ENCODE measurements at places on chromosomes 7 and 10.

DNA sequence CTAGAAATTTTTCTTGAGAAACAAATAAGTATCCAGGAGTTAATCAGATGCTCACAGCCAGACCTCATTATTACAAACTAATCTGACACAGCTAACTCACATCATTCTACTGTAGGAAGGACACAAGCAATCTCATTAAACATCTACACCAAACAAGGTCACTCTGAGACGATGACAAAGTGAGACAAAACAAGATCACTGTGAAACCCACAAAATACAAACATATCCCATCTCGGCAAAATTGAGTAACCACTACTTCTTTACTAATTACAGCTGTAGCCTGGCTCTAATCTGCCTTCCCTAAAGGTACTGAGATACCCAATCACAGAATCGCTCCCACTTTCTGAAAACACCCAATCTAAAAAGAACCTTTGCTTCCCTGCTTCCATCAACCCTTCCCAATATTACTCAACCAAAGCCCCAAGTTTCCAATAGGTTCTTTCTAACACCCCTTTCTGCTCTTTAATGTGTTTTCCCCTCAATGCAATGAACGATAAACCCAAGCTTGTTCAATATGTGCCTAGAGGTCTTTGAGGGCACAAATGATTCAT lies 26.9 kb downstream of the CCDC6 start:
- no peak for DNase-seq

- no peak for DNase-seq
Observed at GRCh38 chr7:104328296-104328969, at the start of gene LHFPL3. TSS of gene LHFPL3 (plus strand) at chr7:104328603.

DNA sequence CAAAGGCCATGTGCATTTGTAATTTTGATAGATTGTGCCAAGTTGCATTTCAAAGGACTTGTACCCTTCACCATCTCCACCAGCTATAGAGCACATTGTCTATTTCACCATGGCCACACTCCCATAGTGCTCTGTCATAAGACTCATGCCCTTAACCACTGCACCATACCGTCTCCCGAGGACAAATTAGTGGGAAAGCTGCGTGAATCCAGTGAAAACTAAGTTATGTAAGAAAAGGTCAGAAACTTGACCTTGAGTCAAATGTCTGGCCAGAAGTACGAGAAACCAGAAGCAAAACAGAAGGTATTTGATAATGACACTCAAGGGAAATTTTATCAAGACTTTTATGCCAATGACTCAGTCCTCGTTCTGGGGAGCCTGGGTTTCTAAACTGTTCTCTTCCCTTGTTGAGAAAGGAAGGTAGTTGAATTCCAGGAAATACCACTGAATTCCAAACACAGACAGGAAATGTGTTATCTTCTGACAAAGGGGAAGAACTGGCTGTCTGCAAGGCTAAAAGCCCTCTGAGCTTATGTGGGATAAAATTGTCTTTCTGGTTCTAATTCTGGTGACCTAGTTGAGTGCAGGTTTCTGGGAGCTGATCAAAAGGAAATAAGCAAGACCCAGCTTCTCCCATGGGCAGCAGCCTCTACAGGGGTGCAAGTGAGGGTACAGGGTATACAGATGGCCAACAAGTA lies 49.7 kb downstream of the CDK1 start:
- DNase-seq = peak; percentile 36

- no peak for DNase-seq
Observed at GRCh38 chr10:71045204-71045809, 156.9 kb upstream of the PCBD1 start.

GRCh38 chr7:28988810-28989209 lies 30.7 kb upstream of the TRIL start:
- no peak for DNase-seq

DNA sequence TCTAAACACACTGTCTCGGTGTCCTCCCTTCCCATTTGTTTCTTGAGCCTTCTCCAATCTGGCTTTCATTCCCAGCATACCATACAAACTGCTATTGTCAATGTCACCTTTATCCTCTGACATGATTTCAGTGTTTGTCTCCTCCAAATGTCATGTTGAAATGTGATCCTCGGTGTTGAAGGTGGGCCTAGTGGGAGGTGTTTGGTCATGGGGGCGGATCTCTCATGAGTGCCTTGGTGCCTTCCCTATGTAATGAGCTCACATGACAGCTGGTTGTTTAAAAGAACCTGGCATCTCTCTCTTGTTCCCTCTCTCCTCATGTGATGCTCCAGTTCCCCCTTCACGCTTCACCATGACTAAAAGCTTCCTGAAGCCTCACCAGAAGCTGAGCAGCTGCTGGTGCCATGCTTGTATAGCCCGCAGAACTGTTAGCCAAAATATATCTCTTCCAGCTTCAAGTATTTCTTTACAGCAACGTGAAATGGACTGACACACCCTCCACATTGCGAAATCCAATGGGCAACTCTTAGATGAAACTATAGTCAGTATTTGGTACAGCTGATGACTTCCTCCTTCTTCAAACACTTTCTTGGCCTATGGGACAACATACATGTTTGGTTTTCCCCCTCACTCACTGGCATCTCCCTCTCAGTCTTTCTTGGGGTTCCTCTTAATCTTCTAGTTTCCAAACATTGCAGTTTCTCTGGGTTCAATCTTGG lies 27.8 kb downstream of the RNLS start:
- DNase-seq = no peak

GRCh38 chr10:58672845-58673244 lies 160.2 kb downstream of the BICC1 start:
- no peak for DNase-seq

DNA sequence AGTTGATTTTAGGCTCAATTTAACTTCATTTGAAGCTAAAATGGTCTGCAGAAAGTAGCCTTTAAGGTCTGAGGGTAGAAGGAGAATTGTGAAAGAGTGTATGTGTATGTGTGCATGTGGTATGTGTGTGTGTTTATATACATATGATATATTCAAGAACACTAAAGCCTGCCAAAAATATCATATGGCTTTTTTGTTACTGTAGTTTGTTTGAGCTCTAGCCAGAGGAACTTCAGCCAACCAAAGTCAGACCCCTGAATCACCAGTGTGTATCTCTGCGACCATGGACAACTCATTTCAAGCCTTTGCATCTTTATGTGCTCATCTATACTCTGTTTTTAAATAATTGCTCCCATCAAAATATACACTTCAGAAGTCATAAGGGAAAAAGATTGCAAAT lies 58.4 kb upstream of the HDAC9 start:
- DNase-seq = no peak

- no peak for DNase-seq
Observed at GRCh38 chr10:128865436-128866195, 601.4 kb upstream of the MGMT start.

DNA sequence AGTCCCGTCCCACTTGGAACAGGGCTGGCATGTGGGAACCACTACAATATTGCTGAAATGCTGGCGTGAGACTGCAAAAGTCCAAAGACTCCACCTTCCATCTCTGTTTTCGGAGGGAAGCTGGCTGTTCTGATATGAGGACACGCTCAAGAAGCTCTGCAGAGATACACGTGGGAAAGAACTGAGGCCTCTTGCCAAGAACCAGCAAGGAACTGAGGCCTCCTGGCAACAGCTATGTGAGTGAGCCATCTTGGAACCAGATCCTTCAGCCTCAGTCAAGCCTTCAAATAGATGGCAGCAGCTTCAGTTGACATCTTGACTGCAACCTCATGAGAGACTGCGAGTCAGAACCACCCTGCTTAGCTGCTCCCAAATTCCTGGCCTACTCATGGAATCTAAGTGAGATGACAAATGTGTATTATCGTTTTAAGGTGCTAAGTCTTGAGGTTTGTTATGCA lies 30.8 kb downstream of the SGMS1 start:
- no peak for DNase-seq

DNA sequence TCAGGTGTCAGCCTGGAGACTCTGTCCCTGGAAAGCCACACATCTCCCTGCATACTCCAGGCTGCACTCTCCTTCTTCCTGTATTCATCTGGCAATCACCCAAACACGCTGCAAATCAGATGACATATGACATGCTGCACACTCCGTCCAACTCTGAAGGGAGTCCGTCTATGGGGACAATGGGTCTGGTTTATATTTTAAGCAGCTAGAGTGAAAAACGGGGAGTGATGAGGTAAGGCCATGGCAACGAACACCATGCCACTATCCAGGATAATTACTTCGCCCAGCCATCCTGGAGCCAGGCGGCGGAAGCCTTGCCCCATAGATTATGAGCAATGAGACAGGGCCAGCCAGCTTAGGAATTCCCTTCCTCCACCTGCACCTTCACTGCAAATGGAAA lies 140.1 kb downstream of the PLXNA4 start:
- DNase-seq = no peak

GRCh38 chr10:3735175-3735574 lies 49.8 kb downstream of the KLF6 start:
- DNase-seq = no peak

- DNase-seq = no peak
Observed at GRCh38 chr10:45386657-45387056, 12.6 kb downstream of the ALOX5 start.

DNA sequence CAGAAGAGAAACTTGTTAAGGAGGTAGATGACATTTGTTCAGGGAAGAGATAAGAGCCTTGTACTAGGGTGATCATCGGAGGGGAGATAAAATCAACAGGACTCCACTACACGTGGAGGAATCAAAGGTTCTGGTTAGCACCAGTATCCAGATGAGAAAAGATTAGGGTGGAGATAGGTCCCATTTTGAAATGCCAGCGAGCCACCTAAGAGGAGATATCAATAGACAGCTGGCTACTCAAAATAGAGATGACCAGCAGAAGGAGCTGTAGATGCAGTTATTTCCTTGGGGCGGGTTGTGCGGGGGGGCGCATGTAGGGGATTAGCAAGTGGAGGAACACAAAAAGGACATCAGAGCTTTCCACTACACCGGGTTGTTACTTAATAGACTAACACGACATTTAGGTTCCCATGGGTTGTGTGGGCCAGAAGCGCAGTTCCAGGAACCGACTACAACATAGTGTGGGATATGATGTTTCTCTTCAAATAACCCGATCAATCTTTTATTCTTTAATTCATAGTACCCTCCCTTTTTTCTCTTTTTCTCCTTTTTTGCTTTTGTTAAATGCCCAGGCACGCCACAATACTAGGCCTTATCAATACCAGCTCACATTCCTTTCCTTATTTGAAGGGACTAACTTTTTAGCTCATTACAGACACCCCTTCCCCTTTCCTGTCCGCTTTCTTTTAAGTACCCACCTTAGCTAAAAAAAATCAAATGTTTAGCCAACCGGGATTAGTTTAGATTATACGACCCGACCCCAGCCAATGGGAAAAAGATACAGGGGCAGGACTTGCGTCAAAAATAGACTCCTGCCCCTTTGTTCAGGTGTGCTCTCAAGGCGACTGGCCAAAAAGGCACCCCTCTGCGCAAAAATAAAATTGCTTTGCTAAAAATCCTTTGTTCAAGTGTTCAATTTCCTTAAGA lies 2.0 kb upstream of the KIF11 start:
- no peak for DNase-seq

DNA sequence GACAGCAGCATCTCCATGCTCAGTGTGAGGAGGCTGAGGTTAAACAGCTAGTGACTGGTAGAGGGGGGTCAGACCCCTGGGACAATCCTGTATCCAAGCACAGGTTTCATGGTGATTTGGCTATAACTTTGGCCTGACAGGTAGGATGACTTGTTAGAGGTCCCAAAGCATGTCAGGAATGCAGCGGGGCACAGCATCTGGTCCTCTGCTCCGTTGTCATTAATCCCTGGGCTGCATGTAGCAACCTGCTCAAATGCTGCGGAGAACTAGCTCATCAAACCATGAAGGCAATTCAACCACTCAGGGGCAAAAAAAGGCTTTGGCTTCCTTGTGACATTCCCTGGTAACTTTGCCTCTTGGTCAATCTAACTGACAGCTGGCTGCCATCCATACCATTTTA lies 26.8 kb downstream of the WNT2 start:
- no peak for DNase-seq

GRCh38 chr10:36493516-36493880 lies 631.9 kb upstream of the ANKRD30A start:
- DNase-seq = no peak

DNA sequence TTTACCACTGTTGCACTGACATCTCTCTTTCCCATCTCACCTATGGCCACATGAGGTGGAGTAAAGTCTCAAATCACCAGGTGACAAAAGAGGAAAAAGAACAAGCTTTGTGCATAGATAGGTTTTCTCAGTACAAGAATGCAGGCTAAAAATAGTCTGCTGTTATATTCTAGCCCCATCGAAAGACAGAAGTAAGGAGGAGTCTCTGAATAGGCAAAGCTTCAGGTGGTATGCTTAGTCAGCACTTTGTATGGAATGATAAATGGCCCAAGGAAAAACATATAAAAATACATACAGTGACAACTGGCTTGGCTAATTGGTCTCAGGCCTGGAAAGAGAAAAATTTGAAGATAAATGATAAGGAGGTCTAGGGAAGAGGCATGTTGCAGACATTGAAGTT lies 39.6 kb upstream of the KCND2 start:
- no peak for DNase-seq

GRCh38 chr10:60573336-60573735 lies 183.7 kb upstream of the ANK3 start:
- DNase-seq = no peak

- DNase-seq = no peak
Observed at GRCh38 chr7:61576-62360, 130.6 kb upstream of the FAM20C start.

- no peak for DNase-seq
Observed at GRCh38 chr7:131108212-131108940, 219.3 kb upstream of the MKLN1 start.

DNA sequence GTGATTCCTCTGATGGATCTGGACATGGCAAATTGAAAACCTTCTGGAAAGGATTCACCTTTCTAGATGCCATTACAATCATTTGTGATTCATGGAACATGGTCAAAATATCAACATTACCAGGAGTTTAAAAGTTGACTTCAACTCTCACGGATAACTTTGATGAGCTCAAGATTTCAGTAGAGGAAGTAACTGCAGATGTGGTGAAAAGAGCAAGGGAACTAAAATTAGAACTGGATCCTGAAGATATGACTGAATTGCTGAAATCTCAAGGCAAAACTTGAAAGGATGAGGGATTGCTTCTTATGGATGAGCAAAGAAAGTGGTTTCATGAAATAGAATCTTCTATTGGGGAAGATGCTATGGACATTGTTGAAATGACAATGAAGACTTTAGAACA lies 293.6 kb downstream of the ARHGAP12 start:
- DNase-seq = no peak

GRCh38 chr7:108234971-108235450 lies 104.8 kb upstream of the LAMB4 start:
- DNase-seq = no peak

DNA sequence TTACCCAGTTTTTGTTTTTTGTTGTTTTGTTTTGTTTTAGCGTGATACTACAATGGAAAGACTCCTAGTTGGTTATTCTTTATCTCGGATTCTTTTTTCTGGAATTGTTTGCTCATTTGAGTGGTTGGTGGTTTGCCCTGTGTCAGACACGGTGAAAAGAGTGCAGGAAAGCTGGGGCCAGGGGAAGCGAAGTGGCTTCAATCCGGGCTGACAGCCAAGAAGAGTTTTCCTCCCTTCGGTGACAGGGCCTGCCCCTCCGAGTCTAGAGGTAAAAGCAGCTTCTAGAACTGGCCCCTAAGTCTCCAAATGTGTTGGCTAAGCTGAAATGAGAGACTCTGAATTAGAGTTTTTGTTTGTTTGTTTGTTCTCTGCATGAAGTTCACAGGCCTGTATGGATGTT lies 5.7 kb upstream of the AP5Z1 start:
- DNase-seq = no peak

All from H54 (cell line).